ENCODE measurements at places on chromosomes 3 and 15.

DNA sequence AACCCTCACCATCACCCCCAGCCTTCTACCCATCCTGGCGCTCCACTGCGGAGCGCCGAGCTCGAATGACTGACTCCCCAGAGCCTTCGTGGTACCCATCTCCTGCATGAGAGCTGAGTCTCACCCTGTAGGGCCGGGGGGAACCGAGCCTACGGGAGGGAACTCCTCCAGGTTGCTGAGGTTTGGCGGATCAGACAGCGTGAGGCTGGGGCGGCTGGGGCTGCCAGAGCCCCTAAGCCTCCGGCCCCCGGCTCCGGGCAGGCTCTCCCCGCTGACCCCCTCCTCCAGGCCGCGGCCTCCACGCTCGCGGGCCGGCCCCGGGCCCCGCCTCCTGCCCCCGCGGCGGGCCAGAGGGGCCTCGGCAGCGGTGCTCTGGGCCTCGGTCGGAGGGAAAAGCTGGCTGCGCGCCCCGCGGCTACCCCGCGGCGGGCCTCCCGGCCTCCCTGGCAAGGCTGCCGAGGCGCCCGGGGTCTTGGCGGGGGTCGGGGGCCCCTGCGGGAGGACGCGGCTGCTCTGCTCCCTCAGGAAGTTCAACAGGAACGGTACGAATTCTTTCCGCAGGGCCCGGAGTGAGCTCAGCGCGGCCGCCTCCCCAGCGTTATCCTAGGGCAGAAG is 643 bp downstream of the CDAN1 start:
- peak; percentile 14 for DNase-seq

DNA sequence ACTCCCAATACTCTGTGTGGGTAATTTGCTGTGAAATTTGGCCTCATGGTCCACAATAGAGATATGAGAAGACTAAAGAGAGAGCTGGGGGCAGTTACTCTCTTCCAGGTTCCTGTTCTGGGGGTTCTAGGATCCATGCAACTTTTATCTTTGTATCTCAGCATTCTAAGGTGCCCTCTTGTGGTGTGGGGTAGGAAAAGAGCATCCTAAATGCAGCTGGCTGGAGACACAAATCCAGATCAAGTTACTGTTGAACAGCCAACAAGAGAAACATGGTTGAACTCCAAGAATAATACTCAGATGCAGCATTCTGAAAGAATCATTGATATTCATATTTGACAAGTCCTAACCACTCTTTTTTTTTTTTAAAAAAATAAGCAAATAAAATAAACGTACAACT is 238.2 kb downstream of the GREM1 start:
- DNase-seq = peak; percentile 68

GRCh38 chr15:67506775-67507747 is 13.9 kb upstream of the C15orf61 start:
- peak; percentile 58 for DNase-seq

GRCh38 chr15:99387421-99388168 is 136.3 kb downstream of the LRRC28 start:
- no peak for DNase-seq

- DNase-seq = no peak
Observed at GRCh38 chr3:15097891-15098290, 1.1 kb downstream of the RBSN start.

- no peak for DNase-seq
Observed at GRCh38 chr3:13073326-13074005, at the start of gene IQSEC1. TSS of gene IQSEC1 (minus strand) at chr3:13073429. CDS start at chr3:13073014, 415 bp downstream.

DNA sequence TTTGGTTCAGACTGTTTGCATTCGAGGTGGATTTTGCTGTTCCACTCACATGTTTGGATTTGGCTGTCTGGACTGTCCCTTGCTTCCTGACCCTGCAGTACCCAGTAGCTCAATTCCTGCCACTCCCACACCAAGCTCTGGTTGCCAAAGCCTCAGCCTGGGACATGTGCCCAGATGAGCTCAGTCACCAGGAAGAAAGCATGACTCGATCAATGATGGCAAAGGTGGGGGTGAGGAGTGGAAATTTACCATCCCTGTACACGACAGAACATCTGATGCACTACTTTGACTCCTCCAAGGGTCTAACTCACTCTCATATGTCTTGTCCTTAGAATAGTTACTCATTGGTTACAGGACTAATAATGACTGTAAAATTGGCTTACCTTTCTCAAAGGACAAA is 45.2 kb downstream of the ZNF385D start:
- peak; percentile 30 for DNase-seq

DNA sequence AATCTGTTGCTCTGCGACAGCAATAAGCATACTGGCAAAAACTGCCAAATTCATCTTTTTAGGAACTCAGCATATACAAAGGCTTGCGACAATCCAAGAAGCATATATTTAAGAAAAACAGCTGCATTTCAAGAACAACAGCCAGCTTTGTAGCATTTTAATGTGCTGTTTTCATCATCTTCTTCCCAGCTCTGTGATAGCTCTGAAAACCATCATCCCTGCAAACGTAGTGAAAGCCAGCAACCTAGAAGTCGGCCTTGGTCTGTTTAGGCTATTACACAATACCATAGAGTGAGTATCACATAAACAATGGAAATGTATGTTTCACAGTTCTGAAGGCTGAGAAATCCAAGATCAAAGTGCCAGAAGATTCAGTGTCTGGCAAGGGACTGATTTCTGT is 187.5 kb downstream of the NAALADL2 start:
- peak; percentile 70 for DNase-seq

DNA sequence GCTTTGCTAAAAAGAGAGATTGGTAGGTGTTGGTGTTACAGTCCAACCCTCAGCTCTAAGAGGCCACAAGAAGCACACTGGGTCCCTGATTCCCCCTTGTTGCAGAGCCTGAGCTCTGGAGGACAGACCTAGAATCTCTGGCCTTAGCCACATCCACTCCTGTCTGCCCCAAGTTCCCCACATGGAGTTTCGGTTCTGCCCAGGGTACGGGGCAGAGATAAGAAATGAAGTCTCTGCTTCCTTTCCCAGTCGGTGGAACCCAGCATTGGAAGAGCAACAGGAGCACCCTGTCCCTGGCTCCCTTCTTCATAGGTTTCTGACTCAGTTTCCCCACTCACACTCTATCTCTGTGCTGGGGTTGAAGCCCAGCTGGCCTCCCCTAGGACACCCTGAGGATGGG is 13.2 kb downstream of the PRR23E start:
- no peak for DNase-seq

- DNase-seq = peak; percentile 48
Observed at GRCh38 chr3:73086071-73086494, 24.6 kb downstream of the EBLN2 start.

DNA sequence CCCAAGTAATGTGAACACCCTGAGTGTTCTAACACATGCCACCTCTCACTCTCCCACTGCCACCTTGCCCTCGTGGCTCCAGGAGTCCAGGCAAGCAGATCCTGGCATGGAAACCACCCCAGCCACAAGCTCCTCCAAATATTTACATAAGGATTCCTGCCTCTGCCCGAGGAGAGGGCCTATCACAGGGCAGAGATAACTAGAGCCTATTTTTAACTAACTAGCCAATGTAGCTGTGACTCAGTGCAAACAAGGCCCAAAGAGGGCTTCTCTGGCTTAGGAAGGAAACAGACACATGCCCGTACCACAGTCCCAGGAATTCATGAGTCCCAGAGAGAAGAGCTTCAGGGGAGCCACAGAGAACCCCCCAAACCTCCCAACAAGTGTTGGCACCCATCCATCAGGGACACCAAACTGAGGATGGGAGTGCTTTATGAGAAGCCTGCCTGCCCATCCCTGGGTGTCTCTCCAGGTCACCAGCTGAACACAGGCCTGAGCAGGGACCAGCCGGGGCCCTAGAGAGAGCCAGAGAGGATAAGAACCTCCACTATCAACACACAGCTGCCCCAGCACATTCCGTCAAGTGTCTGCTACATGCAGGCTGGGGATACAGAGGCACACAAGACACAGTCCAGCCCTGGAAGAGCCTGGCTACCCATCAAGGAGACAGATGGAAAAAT is 9.2 kb downstream of the FYCO1 start:
- peak; percentile 87 for DNase-seq

GRCh38 chr3:108208831-108209230 is 13.4 kb downstream of the IFT57 start:
- no peak for DNase-seq

DNA sequence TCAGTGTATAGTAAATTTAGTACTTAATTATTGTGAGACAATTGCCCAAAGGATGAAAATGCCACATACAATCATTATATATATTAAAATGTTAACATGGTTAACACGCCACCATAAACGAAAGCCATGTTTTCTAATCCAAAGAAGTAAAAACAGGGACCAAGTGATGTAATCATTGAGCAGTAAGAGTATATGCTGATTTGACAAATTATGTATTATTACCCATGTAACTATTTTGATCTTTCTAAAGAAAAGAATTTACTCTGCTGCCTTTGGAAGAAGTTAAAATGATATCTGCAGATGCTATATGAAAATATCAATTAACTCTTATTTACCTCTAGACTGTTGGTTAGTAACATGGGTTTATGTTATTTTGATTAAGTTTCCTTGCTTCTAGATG is 150.2 kb downstream of the NAALADL2 start:
- no peak for DNase-seq

GRCh38 chr15:55928955-55929354 is 64.5 kb downstream of the NEDD4 start:
- no peak for DNase-seq

DNA sequence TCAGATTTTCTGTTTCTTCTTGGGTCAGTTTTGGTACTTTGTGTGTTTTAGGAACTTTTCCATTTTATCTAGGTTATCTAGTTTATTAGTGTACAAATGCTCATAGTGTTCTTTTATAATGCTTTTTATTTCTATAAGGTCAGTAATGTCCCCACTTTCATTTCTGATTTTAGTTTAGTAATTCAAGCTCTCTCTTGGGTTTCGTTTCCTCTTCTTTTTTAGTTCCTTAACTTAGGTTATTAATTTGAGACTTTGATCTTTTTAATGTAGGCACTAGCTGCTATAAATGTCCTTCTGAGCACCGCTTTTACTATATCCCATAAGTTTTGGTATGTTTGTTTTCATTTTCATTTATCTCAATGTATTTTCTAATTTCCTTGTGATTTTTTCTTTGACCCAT is 27.0 kb upstream of the CD200R1L start:
- DNase-seq = no peak

DNA sequence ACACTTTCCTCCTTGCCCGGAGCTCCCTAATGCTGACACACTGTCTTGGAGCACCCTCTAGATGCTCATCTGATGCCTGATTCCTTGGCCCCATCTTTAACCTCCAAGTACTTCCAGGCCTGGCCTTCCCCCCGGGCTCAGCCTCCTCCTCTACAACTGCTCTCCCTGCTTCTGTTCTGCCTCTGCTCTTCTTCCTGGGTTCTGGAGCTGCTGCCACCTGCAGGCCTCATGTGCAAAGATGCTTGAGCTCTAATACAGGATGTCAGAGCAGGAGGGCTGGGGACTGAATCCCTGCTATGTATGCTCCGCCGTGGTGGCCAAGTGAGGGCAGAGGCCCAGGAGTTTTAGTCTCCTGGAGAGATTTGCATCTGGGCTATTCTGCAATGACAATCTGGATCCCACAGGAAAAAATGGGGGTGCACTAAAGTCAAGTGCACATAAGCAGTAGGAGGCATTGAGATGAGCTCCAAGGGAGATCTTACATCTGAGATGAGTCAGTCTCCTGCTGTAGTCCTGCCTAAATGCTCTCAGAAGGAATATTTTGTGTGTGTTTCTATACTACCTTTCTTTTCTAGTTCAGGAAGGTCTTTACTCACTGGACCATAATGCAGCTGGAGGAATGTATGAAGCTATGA is 296.3 kb downstream of the UACA start:
- peak; percentile 63 for DNase-seq

DNA sequence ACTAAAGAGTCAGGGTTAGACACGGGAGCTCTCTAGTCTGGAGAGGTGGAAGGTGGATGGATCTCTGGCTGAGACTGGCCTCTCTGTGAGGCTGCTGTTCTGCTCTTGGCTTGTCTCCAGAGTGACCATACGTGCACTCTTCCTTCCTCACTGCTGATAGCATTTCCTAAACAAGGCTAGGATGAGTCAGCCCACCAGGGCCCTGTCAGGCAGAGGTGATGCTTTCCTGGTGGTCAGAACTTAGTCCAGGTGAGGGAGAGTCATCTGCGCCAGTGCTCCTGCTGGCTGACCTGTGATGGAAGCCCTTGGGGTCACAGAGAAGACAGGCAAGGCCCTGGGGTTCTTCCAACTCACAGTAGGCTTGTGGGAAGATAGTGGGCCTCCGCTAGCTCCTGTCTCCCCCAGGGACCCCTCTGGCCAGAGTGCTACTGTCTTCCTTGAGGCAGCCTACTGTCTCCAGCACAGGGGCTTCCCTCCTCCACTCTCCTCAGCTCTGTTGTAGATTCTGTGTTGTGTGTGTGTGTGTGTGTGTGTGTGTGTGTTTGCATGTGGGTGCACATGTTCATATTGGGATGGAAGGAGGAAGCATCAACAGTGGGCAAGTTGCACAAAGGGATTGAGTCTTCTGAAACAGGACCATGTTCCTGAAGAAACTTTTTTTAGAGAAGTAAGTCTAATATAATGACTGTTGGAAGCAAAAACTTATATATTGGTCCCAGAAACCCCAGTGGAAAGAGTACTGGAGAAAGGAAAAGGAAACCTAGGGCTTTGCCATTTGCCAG is 16.5 kb downstream of the ALPK3 start:
- peak; percentile 56 for DNase-seq

- DNase-seq = no peak
Observed at GRCh38 chr15:97652041-97652440, 308.5 kb upstream of the ARRDC4 start.

DNA sequence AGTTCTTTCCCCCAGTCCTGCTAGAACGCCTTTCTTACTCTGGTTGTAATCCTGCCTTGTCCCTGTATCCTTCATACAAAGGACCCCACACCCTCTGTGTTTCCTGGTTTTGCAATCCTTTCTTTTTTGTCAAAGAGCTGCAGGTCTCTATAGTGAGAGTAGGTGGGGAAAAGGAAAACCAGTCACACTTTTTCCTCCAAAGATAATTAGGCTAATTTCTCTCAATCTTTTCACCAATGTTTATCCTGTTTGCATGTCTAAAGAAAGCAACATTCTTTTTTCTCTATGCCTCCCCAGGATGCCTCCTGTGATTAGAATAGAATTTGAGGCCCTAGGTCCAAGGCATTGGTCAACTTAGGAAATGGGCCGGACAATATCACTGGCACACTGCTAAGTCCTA is 25.4 kb downstream of the SEMA6D start:
- DNase-seq = no peak

Measured in fibroblast of villous mesenchyme (primary cell).